ENCODE measurements at places on chromosomes 1 and 21.
A peak's percentile ranks its signal among the peaks of the same experiment; 100 is the strongest.

- no peak for DNase-seq
These were observed 111.2 kb upstream of the ADGRL2 start for GRCh38 chr1:81689531-81689941.

- no peak for DNase-seq
These were observed 25.5 kb downstream of the UCK2 start for GRCh38 chr1:165852871-165853270.

DNA sequence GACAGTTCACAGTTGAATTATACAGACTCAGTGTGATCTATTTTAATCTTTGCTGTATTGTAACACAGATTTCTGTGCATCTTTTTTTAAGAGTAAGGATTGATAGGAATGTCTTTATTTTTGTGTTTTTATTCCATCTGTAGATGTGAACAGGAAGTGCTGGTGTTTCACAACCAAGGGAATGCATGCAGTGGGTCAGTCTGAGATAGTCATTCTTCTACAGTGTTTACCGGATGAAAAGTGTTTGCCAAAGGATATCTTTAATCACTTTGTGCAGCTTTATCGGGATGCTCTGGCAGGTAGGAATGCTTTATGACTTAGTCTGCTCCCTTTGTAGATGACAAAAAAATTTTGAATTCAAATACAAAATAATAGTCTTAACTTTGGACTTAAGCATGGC, 84.5 kb downstream of the CC2D1B start:
- no peak for DNase-seq

DNA sequence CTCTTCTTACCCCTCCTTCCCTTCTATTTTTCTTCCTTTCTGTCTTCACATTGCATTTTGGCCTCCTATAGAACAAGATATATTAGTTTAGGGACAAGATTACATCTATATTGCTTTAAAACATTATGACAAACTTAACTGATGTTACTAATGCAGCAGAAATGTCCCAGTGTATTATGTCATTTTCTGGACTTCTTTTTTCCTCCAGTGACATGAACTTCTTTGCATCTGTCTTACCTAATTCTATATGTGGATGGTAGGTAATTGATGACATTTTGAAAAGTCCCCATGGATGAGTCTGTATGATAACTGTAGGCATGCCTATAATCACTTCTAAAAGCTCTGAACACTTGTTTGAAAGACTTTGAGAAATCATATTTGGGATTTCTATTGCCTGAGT, 89.5 kb downstream of the FNBP1L start:
- no peak for DNase-seq

DNA sequence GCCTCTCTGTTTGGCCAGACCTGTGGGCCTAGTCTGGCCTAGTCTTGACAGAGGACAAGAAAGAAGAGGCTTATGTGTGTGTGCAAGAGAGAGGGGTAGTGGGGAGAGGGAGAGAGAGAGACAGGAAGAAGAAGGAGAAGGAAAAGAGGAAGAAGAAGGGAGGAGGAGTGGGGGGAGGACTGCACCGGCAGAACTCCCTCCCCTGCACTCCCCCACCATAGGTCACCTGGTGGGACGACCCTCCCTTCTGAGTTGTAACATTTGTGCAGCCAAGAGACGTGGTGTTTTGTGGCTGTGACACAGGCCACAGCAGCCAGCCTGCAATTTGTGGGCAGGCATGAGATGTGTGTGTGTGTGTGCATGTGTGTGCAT, 4.3 kb downstream of the INAVA start:
- no peak for DNase-seq

- no peak for DNase-seq
These were observed 98.0 kb downstream of the WDR4 start for GRCh38 chr21:42781150-42781970.

DNA sequence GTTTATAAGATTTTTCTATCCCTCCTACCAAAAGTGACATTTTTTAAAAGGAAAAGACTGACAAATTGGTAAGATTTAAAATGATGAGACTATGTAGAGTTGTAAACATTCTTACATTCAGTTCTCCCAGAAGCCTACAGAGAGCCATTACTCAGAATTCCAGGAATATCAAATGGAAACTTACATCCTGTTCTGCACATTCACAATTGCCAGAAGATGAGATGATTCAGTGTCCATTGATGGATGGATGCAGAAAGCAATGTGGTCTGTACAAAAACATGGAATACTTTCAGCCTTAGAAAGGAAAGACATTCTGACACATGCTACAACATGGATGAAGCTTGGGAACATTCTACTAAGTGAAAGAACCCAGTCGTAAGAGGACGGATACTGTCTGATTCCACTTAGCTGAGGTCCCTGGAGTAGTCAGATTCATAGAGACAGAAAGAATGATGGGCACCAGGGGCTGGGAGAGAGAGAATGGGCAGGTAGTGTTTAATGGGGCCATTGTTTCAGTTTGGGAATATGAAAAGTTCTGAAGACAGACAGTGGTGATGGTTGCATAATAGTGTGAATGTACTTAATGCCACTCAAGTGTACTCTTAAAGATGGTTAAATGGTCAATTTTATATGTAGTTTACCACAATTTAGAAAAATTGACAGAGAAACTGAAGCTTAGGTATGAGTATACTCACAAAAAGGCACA, 16.6 kb downstream of the MX1 start:
- no peak for DNase-seq

GRCh38 chr1:206933333-206933945, 11.7 kb upstream of the FCMR start:
- no peak for DNase-seq

DNA sequence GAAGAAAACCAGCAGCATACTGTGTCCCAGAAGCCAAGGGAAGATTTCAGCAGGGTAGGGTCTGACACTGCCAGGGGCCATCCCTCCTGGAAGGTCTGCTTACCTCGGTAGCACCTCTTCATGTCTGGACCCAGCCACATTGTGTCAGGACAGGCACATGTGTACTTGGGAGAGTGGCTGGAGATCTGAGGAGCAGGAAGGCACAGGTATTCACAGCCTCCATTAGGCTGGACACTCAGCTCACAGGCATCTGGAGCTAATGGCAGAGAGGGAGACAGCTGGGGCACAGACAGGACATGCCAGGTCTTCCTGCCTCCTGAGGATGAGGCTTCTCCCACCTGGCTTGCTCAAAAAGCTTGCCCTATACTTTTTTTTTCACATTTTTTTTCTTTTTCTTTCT, 19.9 kb upstream of the MAGOH start:
- DNase-seq: no peak

GRCh38 chr1:201838381-201838780, 9.4 kb downstream of the IPO9 start:
- no peak for DNase-seq

DNA sequence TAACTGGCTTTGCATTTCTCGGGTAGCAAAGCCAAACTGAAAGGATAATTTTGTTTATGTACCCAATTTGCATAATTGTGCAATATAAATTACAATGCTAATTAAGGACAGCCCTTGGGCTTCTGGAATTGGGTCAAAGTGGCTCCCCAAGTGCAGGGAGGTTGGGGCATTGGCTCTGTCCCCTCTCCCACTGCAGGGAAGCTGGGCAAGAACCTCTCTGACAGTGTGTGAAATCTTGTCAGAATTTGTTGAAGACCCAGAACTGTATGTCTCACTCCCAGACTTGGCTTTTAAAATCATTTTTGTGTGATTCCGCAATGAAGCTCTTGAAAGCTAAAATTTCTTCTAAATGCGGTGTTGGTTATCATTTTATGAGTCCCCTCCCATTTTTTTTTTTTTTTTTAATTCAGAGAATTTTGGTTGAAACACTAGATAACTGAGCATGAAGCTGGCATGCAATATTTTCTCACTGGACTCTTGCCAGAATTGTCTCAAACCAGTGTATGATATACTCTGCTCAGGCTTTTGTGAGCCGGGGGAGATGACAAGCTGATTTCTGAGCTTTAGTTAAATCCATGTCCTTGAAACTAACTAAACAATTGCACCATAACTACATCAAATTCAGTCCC, 878.9 kb upstream of the CXADR start:
- no peak for DNase-seq

DNA sequence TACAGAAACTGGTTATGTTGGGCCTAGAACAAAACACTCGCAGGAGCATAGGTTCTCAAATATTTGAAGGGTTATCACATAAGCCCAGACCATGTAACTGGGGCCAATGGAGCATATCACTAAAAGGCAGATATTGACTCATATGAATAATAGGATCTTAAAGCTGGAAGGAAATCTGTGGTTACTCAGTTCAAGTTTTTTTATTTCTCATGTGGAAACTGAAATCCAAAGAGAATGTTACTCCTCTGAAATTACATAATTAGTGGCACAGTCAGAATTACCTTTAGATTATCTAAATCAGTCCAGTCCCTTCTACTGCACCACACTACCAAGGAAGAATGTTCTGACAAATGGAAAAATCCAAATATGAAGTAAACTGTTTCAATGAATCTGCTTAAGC, 12.0 kb downstream of the SLAMF8 start:
- DNase-seq: no peak

- DNase-seq: peak; percentile 82
These were observed 4.5 kb downstream of the KCNJ9 start for GRCh38 chr1:160085686-160086455.

GRCh38 chr21:41361053-41361785, 608 bp upstream of the MX2 start:
- DNase-seq: no peak

DNA sequence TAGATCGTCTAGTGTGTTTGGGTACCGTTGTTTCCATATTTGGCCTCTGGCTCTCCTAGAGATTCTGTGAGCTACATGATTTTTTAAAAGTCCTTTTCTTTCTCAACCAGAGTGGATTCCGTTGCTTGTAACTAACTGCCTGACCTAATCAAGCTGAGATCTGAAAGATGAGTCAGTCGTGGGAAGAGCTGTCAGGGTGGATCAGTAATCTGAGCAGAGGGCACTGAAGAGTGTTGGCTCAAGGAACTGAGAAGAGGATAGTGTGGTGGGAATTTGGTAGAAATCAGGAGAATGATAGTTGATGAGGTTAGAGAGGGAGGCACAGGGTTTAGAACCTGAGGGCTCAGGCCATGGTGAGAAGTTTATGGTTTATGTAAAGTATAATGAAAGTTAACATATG, 52.2 kb downstream of the TRAF5 start:
- DNase-seq: no peak

DNA sequence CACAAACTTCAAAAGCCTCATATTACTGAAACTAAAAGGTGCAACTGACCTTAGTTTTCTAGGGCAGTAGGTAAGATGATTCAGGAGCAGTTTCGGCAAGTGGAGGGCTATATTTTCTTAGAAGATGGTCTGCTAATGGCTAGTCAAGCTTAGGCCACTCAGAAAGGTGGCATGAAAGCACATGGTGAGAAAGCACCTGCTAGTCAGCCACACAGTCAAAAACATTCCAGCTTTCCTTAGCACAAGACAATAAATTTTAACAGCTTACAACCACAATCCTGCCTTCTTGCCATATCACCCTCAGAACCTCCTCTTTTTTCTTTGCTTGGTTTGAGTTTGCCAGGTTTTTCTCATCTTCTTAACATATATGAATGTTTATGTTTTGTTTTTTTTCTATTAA, 81.1 kb upstream of the SLFNL1 start:
- no peak for DNase-seq

DNA sequence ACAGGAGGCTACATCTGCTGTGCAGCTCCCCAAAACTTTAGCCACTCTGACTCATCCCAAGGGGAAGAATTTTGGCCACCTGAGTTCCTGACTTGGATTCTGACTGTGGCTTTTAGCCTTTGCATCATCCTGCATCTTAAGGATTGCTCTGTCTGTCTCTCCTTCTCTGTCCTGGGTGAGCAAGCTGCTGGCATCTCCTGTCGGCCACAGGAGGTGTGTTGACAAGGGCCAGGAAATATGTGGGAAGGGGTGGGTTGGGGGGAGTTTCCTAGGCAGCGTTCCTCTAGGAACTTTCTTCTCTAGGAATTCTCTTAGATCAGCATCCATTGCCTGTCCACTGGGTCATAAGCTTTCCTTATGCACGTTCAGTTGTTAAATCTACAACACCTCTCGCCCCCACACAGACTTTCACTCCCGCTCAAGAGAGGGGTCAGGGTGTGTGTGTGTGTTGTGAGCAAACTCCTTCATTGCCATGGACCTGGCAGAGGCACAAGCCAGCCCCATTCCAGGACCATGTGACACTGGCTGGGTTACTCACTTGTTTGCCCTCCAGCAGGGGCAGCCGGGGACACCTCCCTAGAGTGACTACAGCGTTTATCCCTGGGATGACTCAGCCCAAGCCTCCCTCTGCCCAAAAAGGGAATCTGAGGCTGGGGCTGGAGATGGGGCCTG, 145.0 kb upstream of the DUSP10 start:
- DNase-seq: peak; percentile 83

DNA sequence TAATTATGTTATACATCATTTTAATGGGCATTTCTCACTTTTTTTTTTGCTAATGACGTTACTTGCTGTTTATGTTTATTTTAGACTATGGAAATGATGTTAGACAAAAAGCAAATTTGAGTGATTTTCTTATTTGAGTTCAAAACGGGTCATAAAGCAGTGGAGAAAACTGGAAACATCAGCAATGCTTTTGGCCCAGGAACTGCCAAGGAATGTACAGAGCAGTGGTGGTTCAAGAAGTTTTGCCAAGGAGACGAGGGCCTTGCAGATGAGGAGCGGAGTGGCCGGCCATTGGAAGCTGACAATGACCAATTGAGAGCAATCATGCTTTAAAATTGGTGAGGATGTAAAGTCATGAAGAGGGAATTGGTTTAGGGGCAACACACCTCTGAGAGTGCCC, 32.1 kb upstream of the KCNE2 start:
- DNase-seq: no peak

DNA sequence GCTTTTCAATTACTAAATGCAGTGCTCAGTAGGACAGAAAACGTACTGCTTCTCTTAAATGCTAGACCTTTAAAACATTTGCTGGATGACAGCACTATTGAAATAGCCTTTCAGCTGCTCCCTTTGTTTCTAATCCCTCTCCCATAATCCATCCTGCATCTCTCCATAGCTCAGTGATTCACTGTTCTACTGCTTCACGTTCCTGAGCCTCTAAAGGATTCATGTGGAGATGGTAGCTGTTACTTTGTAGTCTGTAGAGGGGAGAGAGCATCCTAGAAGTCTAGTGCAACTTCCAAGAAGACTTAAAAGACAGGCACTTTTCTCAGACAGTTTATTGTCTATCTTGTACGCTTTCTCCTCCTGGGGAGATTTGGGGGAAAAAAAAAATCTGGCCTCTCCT, 51.4 kb downstream of the LRRC8B start:
- DNase-seq: no peak

- DNase-seq: no peak
These were observed 11.5 kb upstream of the TAS1R2 start for GRCh38 chr1:18870957-18871356.

GRCh38 chr1:36512842-36513241, 30.1 kb upstream of the CSF3R start:
- no peak for DNase-seq
